Activated CD8-positive, alpha-beta T cell treated with anti-CD3 and anti-CD28 coated beads for 36 hours (primary cell): ENCODE measurements at places on chromosomes 16 and 17. TPM values are rescaled to one million over a fixed set of nuclear protein-coding genes. Genes with fewer than 3 reads are reported as not detected.

GRCh38 chr16:15672514-15673167, 22.6 kb downstream of the NDE1 start:
- H3K4me1 ChIP-seq = peaks cover 39% of the 10 kb centered on the region
- peak overlapping the region; percentile 94 for H3K27ac ChIP-seq
- H3K27me3 ChIP-seq = no peaks in the 10 kb centered on the region
- peaks cover 47% of the 10 kb centered on the region for H3K36me3 ChIP-seq
- H3K4me3 ChIP-seq = peak overlapping the region; percentile 60

Gene CACNG3
- not detected for total RNA-seq

Gene UNC119
- total RNA-seq = 43.6 TPM

Gene NTN3
- total RNA-seq = not detected

GRCh38 chr17:9924735-9925191, 19.7 kb upstream of the RCVRN start:
- no peak overlapping the region for H3K4me3 ChIP-seq
- H3K27me3 ChIP-seq = no peaks in the 10 kb centered on the region
- no peaks in the 10 kb centered on the region for H3K36me3 ChIP-seq
- no peak overlapping the region for H3K27ac ChIP-seq
- H3K4me1 ChIP-seq = no peaks in the 10 kb centered on the region
- no peak for DNase-seq

DNA sequence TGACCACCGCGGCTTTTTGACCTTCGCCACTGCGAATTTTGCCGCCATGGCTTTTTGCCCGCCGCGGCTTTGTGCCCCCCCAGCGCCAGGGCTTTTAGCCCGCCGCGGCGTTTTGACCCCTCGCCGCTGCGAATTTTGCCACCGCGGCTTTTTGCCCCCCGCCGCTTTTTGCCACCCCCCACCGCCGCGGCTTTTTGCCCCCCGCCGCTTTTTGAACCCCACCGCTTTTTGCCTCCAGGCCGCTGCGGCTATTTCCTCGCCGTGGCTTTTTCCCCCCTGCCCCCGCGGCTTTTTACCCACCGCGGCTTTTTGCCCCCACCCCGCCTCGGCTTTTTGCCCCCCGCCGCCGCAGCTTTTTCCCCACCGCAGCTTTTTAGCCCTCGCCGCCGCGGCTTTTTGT, 134.8 kb upstream of the TP53TG3C start:
- no peaks in the 10 kb centered on the region for H3K36me3 ChIP-seq
- no peaks in the 10 kb centered on the region for H3K4me1 ChIP-seq
- no peaks in the 10 kb centered on the region for H3K27me3 ChIP-seq

Gene KRTAP16-1
- total RNA-seq = not detected
